ENCODE measurements at places on chromosomes 7 and 10.
A peak's percentile ranks its signal among the peaks of the same experiment; 100 is the strongest.

DNA sequence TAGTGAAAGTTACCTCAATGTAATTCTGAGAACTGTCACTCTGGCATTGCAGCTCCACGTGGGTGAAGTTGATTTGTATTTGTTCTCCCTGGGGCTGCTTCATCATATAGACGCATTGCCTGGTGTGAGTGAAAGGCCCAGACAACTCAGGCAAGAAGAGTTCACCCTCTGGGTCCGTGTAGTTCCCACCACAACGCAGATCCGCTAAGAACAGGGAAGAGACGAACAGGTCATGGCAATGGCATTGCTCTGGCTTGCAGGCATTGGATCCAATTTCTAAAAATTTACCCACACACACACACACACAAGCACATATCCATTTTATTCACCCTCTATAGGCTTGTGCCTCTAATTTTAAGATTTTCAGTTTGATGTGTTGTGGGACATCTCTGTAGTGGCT lies 45.4 kb downstream of the CUBN start:
- no peak for DNase-seq

DNA sequence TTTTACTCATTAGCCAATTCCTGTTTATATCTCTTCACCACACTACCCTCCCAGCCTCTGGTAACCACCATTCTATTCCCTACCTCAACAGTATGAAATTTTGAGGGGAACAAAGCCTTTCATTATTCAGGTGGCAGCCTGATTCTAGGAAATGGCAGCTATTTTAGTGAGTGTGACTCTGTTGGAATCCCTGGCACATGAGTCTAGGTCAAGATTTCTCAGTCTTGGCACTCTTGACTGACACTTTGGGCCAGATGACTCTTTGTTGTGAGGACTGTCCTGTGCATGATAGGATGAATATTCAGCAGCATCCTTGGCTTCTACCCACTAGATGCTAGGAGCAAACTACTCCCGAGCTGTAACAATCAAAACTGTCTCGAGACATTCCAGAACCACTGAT lies 322.8 kb upstream of the PHYHIPL start:
- DNase-seq, result no peak

- no peak for DNase-seq
Observed at GRCh38 chr10:127132451-127132850, 63.9 kb downstream of the INSYN2A start.

DNA sequence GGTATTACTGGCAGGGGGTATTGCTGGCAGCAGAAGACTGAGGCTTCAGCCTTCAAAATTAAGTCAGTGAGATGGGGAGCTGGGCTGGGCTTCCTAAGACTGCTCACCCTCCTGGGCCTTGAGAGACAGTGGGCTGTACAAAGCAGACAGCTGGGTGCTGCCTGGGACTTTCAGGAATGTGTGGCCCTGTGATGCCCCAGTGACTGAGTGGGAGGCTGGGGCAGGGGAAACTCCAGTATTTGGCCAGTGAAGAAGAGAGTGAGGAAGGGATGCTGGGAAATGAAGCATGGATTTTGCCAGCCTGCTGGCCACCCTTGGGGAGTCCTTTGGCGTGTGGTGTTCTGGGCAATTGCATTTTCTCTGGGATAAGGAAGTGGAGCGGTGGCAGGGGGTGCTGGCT lies 442 bp downstream of the ANKRD2 start:
- no peak for DNase-seq

DNA sequence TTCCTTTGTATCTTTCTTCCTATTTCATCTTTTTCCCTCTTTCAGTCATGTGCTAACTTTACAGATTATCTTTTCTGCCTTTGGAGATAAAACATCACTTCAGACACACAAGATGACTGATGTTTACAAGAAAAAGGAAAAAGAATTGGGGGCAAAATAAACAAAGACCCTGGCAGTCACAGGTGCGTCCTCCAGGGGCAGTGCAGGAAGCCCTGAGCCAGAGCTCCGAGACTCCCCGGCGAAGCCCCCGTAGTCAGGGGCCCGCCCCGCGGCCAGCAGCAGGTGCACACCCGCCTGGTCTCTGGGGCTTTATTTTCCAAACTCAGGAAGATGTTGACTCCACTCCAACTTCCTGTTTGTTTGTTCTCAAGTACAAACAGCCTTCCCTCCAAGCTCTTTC lies 10.2 kb downstream of the STK32C start:
- DNase-seq, result no peak

GRCh38 chr7:100122067-100122466 lies 2.6 kb downstream of the CNPY4 start:
- DNase-seq, result no peak

DNA sequence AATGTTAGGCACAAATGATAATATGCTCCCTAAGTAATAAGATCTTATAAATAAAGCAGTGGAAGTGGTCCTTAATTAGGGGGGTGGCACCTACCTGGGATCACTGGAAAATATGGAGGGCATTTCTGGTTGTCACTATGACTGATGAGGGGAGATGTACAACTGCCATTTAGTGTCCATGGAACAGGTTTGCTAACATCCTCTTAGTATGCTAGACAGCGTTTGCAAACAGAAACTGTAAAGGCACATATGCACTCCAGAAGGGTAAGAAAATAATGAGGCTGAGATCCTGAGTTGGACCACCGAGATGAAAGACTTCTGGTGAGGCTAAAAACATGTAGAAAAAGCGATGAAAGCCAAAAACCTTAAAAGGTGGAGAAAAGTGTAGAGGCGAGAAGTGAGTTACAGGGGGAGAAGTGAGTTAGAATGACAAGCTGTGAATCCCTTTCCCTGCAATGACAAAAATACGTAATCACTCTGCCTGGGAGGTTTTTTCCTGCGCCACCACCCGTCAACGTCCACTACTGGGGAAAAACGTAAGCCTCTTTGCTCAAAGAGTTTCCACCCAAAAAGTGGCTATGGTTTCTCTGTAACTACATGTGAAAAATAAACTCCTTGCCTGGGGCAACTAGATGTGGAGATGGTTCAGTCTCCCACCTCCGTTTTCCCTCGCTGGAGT lies 767 bp downstream of the KRIT1 start:
- peak; percentile 33 for DNase-seq

DNA sequence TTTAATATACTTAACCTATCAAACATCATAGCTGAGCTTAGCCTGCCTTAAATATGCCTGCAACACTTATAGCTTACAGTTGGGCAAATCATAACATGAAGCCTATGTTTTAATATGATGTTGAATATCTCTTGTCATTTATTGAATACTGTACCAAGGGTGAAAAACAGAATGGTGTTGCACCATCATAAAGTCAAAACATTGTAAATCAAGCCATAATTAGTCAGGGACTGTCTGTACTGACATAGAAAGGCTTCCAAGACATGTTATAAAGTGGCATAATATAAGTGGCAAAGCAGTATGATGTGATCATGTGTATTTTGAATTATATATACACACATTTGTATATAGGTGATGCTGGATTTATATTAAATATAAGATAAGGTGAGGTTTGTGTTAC lies 140.0 kb downstream of the ZEB1 start:
- DNase-seq, result no peak

DNA sequence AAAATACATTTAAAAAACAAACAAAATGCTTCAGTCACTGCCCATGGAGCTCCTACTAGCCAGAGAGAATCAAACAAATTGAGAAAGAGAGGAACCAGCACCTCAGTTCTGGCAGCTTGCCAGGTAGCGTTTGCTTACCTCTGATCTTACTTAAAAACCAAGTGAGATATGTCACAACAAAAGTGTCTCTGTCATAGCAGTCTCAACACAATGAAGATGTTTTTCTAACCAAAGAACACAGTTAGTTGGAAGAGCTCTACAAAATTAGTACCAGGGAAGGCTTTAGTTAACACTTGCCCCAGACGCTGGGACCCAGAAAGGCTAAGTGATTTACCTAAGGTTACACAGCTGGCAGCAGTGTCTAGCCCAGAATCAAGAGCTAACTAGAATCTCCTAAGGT lies 3.4 kb downstream of the DOCK4 start:
- no peak for DNase-seq

- no peak for DNase-seq
Observed at GRCh38 chr10:53702489-53702888, 929.9 kb upstream of the MBL2 start.

- no peak for DNase-seq
Observed at GRCh38 chr7:107610323-107610722, 30.3 kb downstream of the BCAP29 start.

DNA sequence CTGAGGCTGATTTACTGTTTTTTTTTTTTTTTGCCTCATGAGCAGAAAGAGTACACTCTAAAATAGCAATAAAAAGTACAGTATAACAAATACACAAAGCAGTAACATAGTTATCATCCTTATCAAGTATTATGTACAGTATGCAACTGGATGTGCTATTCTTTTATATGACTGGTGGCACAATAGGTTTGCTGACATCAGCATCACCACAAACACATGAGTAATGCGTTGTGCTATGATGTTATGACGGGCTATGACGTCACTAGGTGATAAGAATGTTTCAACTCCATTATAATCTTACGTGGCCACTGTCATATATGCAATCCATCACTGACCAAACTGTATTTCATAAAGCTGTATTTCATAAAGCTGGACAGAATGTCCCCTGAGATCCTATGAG lies 189.2 kb upstream of the GLI3 start:
- DNase-seq, result no peak

DNA sequence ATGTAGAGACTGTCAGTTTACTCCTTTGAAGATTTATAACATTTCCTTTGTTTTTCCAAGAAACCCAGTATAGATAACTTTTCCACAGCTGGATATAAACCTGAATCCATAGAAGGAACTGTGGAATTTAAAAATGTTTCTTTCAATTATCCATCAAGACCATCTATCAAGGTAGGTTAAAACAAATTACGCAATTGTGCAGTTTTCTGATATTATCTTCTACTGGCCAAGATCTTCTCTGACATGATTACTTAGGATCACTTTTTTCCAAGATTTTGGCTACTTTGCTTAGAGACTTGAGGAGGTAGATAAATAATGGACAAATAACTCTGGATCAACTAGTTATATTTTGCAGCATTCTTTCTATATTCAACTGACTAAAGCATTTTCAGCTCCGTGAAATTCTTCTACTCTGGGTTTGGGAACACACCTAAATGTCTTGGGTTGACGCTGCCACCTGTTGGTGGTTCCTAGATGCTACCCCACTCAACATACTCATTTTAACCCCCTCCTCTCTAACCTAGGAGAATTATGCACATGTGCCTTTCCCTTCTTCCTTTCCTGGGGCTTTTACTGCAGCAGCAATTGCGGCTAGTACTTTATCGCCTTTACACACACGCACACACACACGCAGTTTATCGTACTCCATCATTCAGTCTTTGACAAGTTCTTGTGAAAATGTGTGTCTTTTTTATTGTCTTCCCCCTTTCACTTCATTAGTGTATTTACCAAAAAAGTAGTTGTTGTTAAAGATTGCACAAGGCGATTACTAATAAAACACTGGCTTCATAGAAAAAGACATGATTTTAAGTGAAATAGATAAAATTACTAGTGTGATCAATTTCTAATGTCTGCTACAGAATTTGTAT lies 32.7 kb downstream of the ABCB5 start:
- DNase-seq, result peak; percentile 15

DNA sequence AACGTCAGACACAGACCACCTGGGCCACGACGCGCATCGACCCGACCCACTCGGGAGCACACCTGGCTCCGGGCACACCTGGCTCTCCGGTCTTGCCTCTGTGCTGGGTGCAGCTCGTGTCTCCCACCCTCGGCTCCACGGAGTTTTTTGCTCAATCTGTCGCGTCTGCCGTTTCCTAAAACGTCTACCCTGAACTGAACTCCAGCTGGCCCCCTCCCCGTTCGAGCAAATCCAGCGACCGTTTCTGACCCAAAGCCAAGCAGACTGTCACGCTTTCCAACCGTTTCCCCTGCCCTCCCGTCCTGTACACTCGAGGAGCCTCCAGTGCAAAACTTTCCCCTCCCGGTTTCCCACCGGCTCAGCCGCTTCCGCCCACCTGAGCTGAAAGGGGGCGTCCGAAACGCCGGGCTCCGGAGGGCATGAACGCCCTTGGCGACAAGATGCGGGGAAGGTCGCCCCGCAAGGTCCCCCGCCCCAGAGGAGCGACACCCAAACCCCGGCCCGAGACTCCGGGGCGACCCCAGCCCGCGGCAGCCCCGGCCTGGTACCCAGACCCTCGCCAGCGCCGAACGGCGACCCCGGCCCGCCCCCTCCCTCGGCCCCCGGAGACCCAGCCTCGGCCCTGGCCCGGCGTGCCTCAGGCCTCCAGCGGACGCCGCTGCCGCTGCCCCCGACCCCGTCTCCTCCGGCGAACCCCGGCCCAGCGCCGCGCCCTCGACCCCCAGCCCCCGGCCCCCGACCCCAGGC lies 557 bp downstream of the CYTH3 start:
- no peak for DNase-seq

- DNase-seq, result no peak
Observed at GRCh38 chr10:2834214-2834613, 233.1 kb upstream of the PFKP start.

GRCh38 chr10:102927311-102928010 lies 9.4 kb downstream of the CNNM2 start:
- peak; percentile 93 for DNase-seq

- no peak for DNase-seq
Observed at GRCh38 chr10:76356557-76356956, 925.1 kb downstream of the LRMDA start.

GRCh38 chr7:20408467-20408826 lies 77.7 kb downstream of the ITGB8 start:
- no peak for DNase-seq

GRCh38 chr10:95419399-95419798 lies 128.6 kb upstream of the PDLIM1 start:
- DNase-seq, result no peak

GRCh38 chr7:33425929-33426678 lies 296.7 kb downstream of the BBS9 start:
- DNase-seq, result no peak

DNA sequence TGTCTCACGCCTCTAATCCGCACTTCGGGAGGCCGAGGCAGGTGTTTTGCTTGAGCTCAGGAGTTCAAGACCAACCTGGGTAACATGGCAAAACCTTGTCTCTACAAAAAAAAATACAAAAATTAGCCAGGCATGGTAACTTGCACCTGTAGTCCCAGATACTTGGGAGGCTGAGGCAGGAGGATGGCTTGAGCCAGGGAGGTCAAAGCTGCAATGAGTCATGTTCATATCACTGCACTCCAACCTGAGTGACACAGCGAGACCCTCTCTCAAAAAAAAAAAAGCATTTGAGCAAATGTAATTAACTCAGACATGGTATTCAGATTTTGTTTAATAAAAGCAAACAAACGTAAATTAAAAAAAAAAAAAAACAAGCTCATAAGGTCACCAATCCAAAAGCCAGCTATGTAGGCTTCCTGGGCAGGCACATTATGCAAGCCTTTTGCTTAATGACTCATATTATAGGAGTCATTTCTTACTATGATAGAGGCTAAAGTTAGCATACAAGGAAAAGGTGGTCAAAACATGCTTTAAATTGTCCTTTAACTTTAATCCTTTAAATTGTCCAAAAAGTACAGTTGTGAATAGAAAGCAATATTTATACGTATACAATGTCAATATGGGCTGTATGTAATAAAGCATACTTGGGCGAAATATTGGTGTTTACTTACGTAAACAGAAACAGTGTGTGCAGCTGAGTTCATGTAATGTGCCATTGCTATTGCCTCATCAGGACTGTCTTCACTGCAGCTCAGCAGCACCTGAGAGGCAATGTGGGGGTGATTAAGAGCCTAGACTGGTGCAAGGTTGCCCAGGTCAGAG lies 13.0 kb downstream of the AKR1D1 start:
- no peak for DNase-seq

- DNase-seq, result no peak
Observed at GRCh38 chr10:131773370-131774343, 127.2 kb upstream of the PPP2R2D start.
